Fibroblast of skin of right biceps (primary cell): ENCODE measurements at places on chromosomes 6 and 20.

DNA sequence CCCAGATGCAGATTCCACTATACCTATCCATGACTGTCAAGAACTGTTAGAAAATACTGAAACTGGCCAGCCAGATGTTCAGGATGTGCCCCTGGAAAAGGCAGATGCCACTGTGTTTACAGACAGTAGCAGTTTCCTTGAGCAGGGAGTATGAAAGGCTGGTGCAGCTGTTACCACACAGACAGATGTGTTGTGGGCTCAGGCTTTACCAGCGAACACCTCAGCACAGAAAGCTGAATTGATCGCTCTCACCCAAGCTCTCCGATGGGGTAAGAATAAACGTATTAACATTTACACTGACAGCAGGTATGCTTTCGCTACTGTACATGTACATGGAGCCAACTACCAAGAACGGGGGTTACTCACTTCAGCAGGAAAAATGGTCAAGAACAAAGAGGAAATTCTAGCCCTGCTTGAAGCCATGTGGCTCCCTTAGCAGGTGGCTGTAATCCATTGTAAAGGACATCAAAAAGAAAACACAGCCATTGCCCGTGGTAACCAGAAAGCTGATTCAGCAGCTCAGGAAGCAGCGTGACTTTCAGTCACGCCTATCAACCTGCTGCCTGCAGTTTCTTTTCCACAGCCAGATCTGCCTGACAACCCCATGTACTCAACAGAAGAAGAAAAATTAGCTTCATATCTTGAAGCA, 459.7 kb upstream of the HTR1E start:
- DNase-seq, result no peak

- DNase-seq, result peak; percentile 84
Observed at GRCh38 chr6:116405652-116406356, 35.1 kb downstream of the DSE start.

GRCh38 chr6:40138273-40138720, 204.0 kb upstream of the MOCS1 start:
- DNase-seq, result no peak

DNA sequence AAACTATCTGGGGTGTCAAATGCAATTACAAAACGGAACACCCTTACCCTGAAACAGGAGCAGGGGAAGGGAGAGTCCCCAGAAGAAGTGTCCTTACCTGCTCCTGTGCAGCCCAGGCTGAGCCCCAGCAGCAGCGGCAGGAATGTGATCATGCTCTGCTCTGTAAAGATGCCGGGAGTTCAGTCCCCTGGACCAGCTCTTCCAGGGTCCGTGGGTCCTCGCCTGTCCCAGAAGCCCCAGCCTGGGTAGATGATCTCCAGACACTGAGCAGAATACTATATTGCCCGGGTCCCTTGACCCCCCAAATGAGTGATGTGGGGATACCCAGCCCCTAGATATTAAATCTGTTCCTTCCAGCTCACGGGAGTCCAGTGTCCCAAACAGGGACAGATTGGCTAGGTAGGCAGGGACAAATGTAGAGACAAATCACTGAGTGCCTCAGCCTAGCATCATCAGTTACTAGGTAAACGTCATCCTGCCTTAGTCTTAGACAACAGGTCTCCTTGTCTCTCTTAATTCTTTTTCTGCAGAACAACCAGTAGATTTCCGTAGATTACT, at the start of gene HLA-DMB:
Gene HLA-DMB (minus strand): TSS at position 373 of the 558 bp plus-strand sequence. CDS start 221 bp downstream, at position 152.
- peak; percentile 35 for DNase-seq

DNA sequence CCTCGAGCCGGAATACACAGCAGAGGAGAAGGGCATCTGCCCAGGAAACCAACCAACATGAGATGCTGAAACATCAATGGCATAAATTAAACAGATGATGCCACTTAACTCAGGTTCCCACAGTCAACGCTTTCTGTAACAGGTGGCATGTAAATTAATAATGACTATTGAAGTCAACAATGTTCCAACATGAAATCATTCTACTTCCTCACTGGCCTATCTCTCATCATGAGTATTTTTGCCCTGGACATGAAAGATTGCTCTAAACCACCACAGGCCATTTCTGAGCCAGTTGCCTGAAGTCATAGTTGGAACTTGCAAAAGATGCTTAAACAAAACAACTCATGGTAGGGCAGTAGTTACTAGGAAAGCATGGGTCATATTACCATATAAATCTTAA, 397.9 kb upstream of the JARID2 start:
- no peak for DNase-seq

GRCh38 chr6:79635232-79635543, 4.1 kb downstream of the SH3BGRL2 start:
- peak; percentile 57 for DNase-seq

DNA sequence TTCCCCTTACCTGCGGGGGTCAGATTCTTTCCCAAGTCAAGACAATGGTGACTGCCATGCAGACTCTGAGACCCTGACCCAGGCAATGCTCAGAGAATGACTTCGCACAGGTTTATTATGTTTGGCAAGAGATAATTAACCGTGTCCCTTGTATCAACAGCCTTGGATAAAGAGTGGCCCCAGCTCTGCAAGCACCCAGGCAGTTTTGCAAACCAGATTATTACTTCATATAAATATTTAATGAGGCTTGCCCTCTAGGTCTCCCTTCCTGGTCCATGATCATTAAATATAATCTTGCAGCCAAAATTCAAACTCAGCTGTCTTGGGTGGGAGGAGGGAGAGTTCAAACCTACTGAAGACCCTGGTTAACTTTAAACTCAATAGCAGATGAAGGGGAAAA, 156.5 kb downstream of the ANKRD60 start:
- no peak for DNase-seq

- DNase-seq, result no peak
Observed at GRCh38 chr6:131803007-131803769, 4.6 kb upstream of the ENPP1 start.

DNA sequence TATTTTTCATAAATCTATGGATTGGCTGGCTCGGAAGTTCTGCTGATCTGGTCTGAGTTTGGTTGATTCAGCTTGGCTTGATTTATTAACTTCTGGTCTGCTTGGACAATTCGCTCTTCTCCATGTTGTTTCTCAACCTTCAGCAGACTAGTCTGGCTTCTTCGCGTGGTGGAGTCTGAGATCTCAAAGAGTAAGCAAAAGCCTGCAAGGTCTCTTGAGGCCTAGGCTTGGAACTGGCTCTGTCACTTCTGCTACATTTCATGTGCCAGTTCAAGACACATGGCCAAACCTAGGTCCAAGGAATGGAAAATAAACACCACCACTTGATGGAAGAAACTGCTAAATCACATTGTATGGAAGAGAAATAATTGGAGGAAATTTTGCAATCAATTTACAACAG, 115.1 kb upstream of the JAG1 start:
- no peak for DNase-seq

DNA sequence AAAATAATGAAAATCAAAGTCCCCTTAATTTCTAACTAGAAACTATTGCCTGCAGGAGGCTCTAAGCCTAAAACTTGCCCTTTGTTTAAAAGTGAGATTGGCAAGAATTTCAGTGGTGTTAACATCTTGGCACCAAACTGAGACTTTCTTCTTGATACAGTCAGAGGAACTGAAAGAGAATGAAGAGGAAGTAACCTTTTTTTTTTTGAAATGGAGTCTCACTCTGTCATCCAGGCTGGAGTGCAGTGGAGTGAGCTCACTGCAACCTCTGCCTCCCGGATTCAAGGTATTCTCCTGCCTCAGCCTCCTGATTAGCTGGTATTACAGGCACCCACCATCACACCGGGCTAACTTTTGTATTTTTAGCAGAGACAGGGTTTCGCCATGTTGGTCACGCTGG, 3.6 kb downstream of the DOP1A start:
- DNase-seq, result no peak

- DNase-seq, result no peak
Observed at GRCh38 chr6:88477413-88477812, 311.3 kb upstream of the CNR1 start.

- peak; percentile 93 for DNase-seq
Observed at GRCh38 chr6:145247692-145248419, 487.5 kb downstream of the EPM2A start.

- DNase-seq, result no peak
Observed at GRCh38 chr6:14241255-14242070, 123.9 kb downstream of the CD83 start.

DNA sequence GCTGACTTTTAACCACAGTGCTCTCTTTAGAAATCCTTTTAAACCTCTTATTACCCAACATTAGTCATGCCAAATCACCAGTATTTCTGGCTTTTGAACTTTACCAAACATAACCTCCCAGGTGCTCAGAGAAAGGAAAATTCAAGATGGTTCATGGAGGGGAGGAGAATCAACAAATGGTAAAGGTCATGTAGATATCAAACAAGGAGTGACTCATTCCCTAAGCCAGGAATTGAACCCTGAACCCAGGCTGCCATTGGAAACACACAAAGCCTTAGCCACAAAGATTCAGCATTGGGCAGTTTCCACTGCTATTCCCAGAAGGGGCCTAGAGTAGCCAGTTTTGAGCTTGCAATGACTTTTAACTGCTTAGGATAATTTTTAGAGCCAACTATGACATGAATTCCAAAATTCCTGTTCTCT, 21.6 kb upstream of the ENTPD6 start:
- DNase-seq, result no peak

GRCh38 chr6:160027076-160027475, 58.2 kb downstream of the IGF2R start:
- no peak for DNase-seq

DNA sequence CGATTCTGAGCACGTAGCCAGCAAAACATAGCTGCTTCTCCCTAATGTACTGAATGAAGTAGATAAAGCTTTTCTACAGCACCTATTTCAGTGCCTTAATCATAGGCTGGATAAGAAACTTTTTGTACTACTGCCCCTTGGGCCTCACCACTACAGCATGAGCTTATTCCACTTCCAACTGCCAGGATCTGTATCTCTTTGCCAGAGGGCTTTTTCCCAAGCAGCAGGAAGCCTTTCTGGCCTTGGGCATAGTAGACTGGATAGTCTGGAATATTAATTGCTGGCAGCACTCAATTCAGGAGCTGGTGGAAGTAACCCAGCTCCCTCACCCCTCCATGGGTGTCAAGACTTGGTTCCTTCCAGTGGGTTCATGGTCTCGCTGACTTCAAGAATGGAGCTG, 43.6 kb downstream of the ANKEF1 start:
- no peak for DNase-seq

DNA sequence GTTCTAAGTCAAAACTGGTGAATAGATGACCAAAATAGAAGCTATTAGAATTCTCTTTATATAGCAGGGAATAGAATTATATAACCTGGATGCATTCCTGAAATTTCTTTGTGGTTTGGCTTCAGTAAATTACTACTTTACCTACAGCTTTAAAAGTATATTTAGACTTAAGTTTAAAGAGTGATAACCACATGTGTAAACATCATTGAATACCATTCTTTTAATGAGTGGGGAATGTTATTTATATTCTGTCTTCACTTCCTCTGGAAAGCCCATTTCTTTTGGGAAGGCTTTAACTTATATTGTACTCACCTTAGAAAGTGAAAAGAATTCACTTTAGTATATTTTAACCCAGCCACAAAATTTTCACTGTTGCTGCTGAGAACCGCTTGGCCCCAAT, 39.1 kb downstream of the PLEKHG1 start:
- no peak for DNase-seq

- DNase-seq, result no peak
Observed at GRCh38 chr6:35589201-35589739, 76.6 kb upstream of the TULP1 start.

- no peak for DNase-seq
Observed at GRCh38 chr20:59836767-59837166, 96.7 kb downstream of the SYCP2 start.

GRCh38 chr6:34615574-34616226, 59.6 kb upstream of the SPDEF start:
- DNase-seq, result no peak
